ENCODE measurements at places on chromosomes 16 and 17. TPM values are rescaled to one million over a fixed set of nuclear protein-coding genes. Genes with fewer than 3 reads are reported as not detected.

Gene TNFRSF13B
- total RNA-seq: not detected

- peak; percentile 90 for DNase-seq
Observed at GRCh38 chr16:89422905-89423630, 67.3 kb downstream of the ANKRD11 start.

Gene SNAI3
- 0.10 TPM for total RNA-seq

- no peak for DNase-seq
Observed at GRCh38 chr16:11759163-11759834, 16.6 kb upstream of the TXNDC11 start.

Gene TP53TG3F
- total RNA-seq: not detected

Gene AURKB
- 2.0 TPM for total RNA-seq

DNA sequence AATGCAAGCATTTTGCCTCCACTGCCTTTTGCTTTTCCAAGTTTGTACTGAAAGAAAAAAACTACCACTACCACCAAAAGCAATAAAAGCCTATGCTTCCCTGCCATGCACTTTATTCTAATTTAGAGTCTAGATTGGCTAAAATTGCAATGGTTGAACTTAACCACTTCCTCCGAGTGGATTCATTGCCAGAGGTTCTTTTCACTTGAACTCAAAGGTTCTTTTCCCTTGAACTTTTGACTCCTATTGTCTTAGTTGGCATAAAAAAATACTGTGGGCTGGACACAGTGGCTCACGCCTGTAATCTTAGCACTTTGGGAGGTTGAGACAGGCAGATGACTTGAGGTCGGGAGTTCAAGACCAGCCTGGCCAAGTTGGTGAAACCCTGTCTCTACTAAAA lies 319.8 kb upstream of the GOT2 start:
- DNase-seq: no peak

Gene ABCA9
- 0.68 TPM for total RNA-seq

Gene KLHL10
- total RNA-seq: 1.3 TPM

Gene CLEC18B
- 1.6 TPM for total RNA-seq

Gene C17orf75
- 13.7 TPM for total RNA-seq

- peak; percentile 94 for DNase-seq
Observed at GRCh38 chr17:3693829-3694231, 2.1 kb downstream of the P2RX5 start.

DNA sequence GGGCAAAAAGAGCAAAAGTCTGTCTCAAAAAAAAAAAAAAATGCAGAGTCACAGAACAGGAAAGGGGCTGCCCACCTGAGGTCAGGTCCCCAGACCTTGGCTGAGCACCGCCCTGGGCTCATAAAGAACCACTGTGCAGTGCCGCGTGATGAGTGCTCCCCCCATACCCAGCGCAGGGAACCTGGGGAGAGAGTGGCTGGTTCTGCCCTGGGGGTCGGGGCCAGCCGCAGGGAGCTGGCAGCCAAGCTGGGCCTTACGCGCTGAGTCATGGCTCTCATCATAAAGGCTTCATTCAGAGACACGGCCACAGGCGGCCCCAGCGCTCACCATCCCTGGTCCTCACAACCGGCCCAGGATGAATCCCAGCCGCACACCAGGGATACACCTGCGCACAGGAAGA lies 80.7 kb downstream of the RAB11FIP4 start:
- no peak for DNase-seq

Gene EXOC3L1
- total RNA-seq: 0.99 TPM

Gene CES1
- total RNA-seq: not detected

GRCh38 chr16:82653550-82654511 lies 27.1 kb downstream of the CDH13 start:
- DNase-seq: peak; percentile 85

GRCh38 chr16:23014592-23014991 lies 134.7 kb downstream of the USP31 start:
- DNase-seq: no peak

GRCh38 chr16:72590151-72590937 lies 418.4 kb upstream of the PMFBP1 start:
- DNase-seq: no peak

- no peak for DNase-seq
Observed at GRCh38 chr17:72090108-72090507, 30.7 kb upstream of the SOX9 start.

- no peak for DNase-seq
Observed at GRCh38 chr16:66522816-66523590, 26.9 kb downstream of the TK2 start.

Gene MARCHF10
- not detected for total RNA-seq

Gene KRT27
- total RNA-seq: not detected
